ENCODE measurements at places on chromosomes 3 and 15.

DNA sequence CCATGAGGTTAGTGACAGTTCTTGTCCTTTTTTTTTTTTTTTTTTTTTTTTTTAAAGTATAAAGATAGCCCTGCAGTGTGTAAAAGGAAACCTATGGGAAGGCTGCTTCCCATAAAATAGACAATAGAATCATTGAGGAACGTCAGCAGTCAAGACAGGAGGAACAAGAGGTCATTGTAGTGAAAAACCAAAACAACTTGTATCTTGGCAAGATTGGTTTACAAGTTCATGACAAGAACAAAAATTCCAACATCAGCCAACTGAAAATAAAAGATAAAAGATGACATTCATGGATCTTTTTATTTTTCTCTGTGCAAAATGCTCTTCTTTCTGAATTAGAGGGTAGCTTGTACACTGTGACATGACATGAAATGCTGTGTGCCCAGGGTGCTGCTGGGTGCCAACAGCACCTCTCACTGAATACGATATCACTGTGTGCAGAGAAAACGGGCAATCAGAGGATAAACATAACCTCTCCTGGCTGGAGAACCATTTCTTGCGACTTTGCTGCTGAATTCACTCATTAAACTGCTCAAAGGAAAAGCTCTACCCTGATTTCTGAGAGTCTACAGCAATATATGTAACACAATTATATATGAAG is 30.1 kb upstream of the IP6K2 start:
- no peak for DNase-seq

GRCh38 chr3:187718802-187719201 is 16.4 kb upstream of the RTP2 start:
- no peak for DNase-seq

DNA sequence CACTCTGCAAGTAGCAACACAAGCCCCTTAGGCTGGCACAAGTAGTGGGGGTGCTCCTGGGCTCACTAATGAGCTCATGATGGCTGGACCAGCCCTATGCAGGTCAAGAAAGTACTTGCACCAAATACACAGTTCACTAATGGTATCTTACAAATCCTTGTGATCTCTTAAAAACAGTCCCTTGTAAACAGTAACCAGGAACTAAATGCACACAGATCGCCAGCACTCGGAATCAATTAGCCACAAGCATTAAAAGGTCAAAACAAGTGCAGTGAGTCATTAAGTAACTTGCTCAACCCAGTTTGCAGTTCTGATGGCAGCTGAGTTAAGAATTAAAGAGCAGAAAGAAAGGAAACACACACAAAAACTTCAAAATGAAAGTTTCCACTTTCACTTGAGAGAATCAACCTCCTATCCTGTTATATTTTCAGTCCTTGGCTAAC is 43.2 kb downstream of the ARHGEF3 start:
- DNase-seq: no peak

GRCh38 chr3:179853176-179853575 is 183.6 kb downstream of the PEX5L start:
- DNase-seq: no peak

DNA sequence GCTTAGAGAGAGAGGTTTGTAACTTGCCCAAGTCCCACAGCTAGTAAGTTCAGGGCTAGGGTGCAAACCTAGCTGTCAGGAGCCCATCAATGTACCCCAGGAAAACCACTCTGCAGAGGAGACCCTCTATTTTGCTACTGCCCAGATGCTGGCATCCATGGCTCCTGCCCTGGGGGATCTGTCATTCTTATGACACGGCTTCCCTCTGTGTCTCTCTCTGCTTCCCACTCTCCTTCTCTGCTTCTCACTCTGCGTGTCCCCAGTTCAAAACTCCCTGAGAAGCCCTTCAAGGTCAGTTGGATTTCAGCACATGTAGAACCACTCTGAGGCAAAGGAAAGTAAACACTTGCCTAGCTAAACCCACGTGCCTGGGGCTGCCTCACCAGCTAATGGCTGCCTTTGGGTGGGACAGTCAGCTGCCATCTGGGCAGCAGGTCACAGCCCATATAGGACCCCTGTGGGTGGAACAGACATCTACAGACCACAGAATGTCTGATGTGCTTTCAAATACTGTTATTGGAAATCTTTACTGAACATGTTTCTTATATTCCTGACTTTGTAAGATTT is 29.4 kb upstream of the SLCO2A1 start:
- no peak for DNase-seq

- DNase-seq: no peak
Measured at GRCh38 chr3:58215317-58216025, 4.7 kb upstream of the DNASE1L3 start.

GRCh38 chr15:84764989-84765388 is 16.6 kb downstream of the ZNF592 start:
- no peak for DNase-seq

- no peak for DNase-seq
Measured at GRCh38 chr15:35771746-35772442, 225.9 kb upstream of the DPH6 start.

DNA sequence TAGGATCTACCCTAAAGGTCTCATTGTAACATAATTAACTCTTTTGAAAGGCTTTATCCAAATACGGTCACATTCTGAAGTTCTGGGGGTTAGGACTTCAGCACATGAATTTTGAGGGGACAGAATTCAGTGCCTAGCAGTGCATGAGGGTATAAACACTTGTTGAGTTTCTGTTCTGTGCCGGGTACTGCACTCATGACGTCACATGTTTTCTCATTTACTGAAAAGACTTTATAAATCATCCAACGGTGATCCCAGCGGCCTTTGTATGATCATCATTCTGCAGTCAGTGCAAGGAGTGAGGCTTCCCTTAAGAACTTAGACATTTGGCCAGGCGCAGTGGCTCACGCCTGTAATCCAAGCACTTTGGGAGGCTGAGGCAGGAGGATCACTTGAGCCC is 25.1 kb downstream of the SV2B start:
- no peak for DNase-seq

Measured in NCI-H446 (cell line).